Stimulated activated CD8-positive, alpha-beta memory T cell treated with anti-CD3 and anti-CD28 coated beads, Interleukin-15, amount 100 ng/mL, for 24 hours (primary cell): ENCODE measurements at places on chromosomes 1 and 21.

GRCh38 chr1:38587766-38588165, 271.8 kb downstream of the RRAGC start:
- DNase-seq: no peak

DNA sequence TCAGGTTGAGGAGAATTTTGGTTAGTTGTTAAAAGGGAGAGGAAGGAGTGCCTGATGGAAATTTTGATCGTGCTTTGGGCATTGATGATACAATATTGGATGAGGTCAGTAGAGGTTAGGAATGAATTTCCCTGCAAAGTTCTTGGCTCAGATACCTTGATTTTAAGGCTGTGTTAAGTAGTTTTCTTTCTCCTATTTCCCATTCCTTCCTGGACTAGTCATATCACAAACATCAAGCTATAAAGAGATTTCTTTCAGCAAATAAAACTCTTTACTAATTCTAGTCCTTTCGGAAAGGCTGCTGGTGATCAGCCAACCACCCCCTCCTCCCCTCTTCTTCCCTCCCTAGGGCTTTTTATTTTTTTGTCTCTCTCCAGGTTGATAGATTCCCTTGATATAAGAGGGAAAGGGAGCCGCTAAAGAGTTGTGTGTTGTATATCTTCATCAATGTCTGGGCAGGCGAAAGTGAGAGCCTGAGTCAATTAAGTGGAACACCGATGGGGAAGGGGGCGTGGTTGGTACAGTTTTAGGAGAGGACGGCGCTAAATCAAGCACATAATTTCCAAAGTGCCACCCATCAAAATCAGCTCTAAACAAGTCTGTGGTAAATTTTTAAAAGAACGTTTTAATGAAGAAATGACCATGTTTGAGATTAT, 100.1 kb upstream of the PLXNA2 start:
- DNase-seq: no peak

GRCh38 chr1:96587222-96587621, 134.4 kb upstream of the PTBP2 start:
- DNase-seq: no peak

GRCh38 chr21:45820171-45821091, 161.1 kb upstream of the COL6A1 start:
- DNase-seq: peak; percentile 57

DNA sequence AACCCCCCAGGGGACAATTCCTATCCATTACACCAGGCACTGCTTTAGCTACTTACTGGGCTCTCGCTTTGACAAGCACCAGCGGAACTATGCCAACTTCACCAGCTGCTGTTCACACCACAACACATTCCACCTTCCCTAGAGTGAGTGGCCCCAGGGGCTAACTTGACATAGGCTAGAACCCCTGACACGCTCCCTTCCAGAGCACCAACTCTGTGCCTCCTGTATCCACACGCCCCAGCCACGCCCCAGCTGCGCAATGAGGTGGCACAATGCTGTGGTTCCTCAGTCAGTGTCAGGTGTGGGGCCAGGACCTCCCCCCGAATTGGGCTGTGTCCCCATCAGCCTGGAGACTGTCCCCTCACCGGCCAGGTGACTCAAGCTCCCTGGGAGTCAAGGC, 11.7 kb upstream of the FGR start:
- DNase-seq: no peak

DNA sequence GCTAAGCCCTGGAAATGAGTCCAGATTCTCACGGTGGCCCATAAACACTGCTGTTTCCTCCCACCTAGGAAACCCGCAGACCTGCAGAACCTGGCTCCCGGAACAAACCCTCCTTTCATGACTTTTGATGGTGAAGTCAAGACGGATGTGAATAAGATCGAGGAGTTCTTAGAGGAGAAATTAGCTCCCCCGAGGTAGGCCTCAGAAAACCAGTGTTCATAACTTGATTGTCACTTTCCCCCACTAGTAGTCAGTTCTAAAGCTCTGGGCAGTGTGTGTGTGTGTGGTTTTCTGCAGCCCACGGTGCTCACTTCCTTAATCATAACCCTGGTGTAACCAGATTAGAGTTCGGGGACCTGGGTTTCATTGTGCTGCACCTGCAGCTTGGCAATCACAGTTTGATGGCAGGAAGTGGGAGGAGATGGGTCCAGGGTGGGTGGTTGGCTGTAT, 39.1 kb downstream of the CLIC6 start:
- DNase-seq: no peak

- DNase-seq: no peak
Observed at GRCh38 chr1:240284656-240285414, 193.2 kb downstream of the FMN2 start.

- DNase-seq: no peak
Observed at GRCh38 chr1:42013881-42014470, 95.3 kb upstream of the HIVEP3 start.

- DNase-seq: no peak
Observed at GRCh38 chr1:8121261-8122159, 95.4 kb upstream of the ERRFI1 start.
